PC-9 (cell line): ENCODE measurements at places on chromosomes 1 and 21. TPM values are rescaled to one million over a fixed set of nuclear protein-coding genes. Genes with fewer than 3 reads are reported as not detected.

- no peak for DNase-seq
Measured at GRCh38 chr1:195697130-195697529, 911.1 kb downstream of the KCNT2 start.

The SELL gene
- 6.5 and 6.7 TPM in 2 replicates for total RNA-seq

DNA sequence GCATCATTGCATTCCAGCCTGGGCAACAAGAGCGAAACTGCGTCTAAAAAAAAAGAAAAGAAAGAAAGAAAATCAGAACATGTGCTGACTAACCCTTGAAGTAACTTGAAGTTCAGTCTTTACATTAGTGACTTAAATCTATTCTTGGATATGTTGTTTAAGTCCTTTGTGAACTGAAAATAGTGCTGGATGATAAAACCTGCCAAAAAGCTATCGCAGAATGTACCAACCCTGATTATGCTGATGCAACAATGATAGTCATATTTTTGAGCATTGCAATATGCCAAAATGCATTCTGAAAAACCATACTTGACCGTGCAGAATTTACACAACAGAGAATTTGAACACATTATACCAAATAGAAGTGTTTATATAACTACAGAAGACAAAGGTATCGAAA, 30.7 kb downstream of the SHISAL2A start:
- no peak for DNase-seq

DNA sequence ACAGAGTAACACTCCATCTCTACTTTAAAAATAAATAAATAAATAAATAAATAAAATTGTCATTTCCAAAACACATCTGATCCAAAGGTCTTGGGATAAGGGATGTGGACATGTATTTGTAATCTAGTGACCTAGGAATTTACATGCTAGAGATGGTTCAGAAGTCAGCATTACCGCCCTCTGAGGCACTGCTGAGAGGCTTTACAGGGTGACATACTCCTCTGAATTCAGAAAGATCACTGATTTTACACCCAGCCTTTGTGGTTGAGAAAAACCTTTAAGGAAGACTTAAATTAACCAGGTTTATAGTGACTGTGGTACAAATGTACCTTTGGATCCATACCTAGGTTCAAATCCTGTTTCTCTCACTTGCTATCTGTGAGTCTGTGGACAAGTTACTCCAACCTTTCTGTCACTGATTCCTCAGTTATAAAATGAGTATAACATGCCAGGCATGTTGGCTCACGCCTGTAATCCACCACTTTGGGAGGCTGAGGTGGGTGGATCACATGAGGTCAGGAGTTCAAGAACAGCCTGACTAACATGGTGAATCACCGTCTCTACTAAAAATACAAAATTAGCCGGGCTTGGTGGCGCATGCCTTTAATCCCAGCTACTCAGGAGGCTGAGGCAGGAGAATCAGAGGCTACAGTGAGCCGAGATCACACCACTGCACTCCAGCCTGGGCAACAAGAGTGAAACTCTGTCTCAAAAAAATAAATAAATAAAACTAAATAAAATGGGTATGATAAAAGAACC, 20.1 kb downstream of the OSBPL9 start:
- peak; percentile 65 for DNase-seq

The LCE1F gene
- not detected in 2 replicates for total RNA-seq

GRCh38 chr1:27993241-27993640, 33.5 kb downstream of the XKR8 start:
- no peak for DNase-seq

DNA sequence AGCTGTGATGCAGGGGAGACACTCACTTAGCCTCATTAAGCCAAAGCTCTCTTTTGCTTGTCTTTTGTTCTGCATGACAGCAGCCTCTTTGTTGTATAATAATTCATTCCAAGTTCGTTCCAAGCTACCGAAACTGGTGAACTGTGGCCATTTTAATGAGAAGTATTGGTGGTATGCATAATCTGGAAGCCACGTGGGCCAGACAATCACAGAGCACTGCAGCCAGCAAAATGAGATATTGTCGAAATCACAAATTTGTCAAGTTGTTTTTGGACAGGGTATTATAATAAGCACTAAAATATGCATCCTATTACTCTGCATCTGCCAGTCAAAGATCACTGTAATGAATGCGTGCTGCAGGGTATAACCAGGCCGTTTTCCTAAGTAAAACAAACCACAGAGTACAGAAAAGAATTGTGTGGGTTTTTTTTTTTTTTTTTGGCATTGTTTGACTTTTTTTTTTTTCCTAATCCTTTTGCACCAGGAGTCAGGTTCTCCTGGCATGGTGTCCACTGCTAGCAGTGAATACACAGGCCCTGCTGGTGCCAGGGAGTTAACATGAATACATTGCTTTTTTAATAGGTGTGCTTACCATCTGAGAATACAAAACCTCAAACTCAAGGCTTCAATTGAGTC, 423.9 kb downstream of the PTBP2 start:
- no peak for DNase-seq
